IPS DF 6.9 (cell line): ENCODE measurements at places on chromosomes 3 and 15.

DNA sequence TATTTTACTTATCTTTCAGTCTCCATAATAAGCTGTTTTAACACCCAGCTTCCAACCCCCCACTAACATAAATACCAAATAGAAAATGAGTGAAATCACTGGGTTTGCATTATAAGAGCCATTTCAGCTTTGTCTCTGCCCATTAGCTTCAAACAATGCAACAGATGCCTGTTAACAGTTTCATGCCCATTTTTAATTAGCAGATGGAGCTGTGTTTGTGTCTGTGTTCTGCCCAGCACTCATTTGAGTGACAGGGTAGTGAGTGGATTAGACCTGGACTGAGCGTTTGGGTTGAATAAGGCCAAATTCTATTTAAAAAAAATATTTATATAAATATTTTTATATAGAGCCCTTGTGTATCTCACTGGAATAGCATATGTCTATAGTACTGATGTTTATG, 7.4 kb downstream of the RAB8B start:
- no peak overlapping the region for H3K4me3 ChIP-seq
- H3K4me1 ChIP-seq, result no peaks in the 10 kb centered on the region
- no peak overlapping the region for H3K27ac ChIP-seq
- DNase-seq, result no peak

- DNase-seq, result no peak
- H3K36me3 ChIP-seq, result no peaks in the 10 kb centered on the region
- no peak overlapping the region for H3K27ac ChIP-seq
- no peak overlapping the region for H3K4me3 ChIP-seq
- no peaks in the 10 kb centered on the region for H3K27me3 ChIP-seq
Measured at GRCh38 chr3:7764115-7764514, 737.5 kb upstream of the LMCD1 start.

DNA sequence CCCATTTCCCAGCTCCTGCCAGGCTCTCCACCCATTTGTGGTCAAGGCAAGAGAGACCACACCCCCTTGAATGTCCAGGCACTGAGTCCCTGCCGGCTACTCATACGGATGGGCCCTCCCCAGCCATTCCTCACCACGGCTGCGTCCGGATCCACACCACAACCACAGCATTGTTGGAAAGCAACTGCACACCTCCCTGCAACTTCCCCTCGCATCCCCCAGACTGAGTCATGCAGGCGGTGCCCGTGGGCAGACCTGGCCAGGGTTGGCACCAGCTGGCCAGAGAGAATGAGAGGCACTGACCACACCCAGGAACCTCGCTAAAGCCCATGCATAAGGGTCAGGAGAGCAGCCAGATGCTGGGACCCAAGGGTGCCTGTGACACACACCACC, 30.5 kb downstream of the LOXL1 start:
- no peak overlapping the region for H3K27ac ChIP-seq
- H3K36me3 ChIP-seq, result no peaks in the 10 kb centered on the region
- DNase-seq, result no peak
- H3K4me1 ChIP-seq, result no peaks in the 10 kb centered on the region
- no peaks in the 10 kb centered on the region for H3K27me3 ChIP-seq
- no peak overlapping the region for H3K4me3 ChIP-seq

GRCh38 chr15:77825252-77825542, 192.5 kb upstream of the LINGO1 start:
- no peaks in the 10 kb centered on the region for H3K36me3 ChIP-seq
- no peak for DNase-seq
- H3K27me3 ChIP-seq, result peaks cover 9% of the 10 kb centered on the region
- H3K4me1 ChIP-seq, result peaks cover 4% of the 10 kb centered on the region; the same call in 1 of the 2 replicates
- no peak overlapping the region for H3K4me3 ChIP-seq
- no peak overlapping the region for H3K27ac ChIP-seq

DNA sequence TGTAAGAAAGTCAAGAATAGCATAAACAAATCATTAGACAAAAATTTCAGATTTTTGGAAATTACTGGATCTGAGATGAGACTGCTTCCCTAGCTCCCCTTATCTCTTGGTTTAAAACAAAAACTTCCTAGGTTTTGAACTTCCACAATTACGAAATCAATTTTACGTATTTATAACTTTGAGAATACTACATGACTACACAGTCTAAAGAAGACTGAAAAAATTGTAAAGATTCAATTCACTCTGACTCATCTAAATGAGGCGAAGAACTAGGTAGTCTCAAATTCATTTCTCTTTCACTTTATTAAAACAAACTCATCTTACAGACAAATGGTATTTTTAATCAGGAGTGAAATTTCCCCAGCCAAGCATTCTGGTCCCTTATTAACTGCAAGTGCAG, 10.3 kb downstream of the CCDC54 start:
- H3K36me3 ChIP-seq, result no peaks in the 10 kb centered on the region; the same call in 1 of the 2 replicates
- no peak for DNase-seq
- no peak overlapping the region for H3K4me3 ChIP-seq
- H3K27me3 ChIP-seq, result no peaks in the 10 kb centered on the region
- H3K4me1 ChIP-seq, result peaks cover 1% of the 10 kb centered on the region; the same call in 1 of the 2 replicates

- H3K4me3 ChIP-seq, result no peak overlapping the region
- no peak overlapping the region for H3K27ac ChIP-seq
- DNase-seq, result no peak
- no peaks in the 10 kb centered on the region for H3K27me3 ChIP-seq
- H3K36me3 ChIP-seq, result no peaks in the 10 kb centered on the region
Measured at GRCh38 chr15:32834156-32834555, 116.4 kb downstream of the GREM1 start.

- H3K27ac ChIP-seq, result no peak overlapping the region
- no peaks in the 10 kb centered on the region for H3K36me3 ChIP-seq
- H3K27me3 ChIP-seq, result no peaks in the 10 kb centered on the region
- no peak for DNase-seq
- H3K4me1 ChIP-seq, result no peaks in the 10 kb centered on the region
Measured at GRCh38 chr15:88574655-88575054, 28.2 kb upstream of the DET1 start.

DNA sequence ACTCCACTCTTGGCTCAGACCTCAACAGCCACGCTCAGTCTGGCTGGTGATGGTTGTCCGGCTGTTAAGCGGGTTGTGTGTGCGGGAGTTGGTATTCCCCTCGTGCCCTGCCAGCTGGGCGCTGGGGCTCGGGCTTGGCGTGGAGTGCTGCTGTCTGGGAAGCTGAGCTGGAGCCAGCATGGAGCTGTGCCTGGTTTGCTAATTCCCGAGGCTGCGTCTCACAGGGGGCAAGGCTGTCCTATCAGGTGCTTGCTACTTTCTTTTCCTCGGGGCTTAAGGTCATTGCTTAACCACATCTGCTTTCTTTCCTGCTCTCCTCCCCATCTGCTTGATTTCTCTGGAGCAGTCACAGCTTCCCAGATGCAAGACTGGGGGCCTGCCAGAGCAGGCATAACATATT, 29.9 kb downstream of the PDIA5 start:
- no peak overlapping the region for H3K27ac ChIP-seq
- no peak for DNase-seq
- no peaks in the 10 kb centered on the region for H3K27me3 ChIP-seq
- H3K4me3 ChIP-seq, result no peak overlapping the region
- peaks cover 4% of the 10 kb centered on the region; the same call in 1 of the 2 replicates for H3K4me1 ChIP-seq

- DNase-seq, result no peak
- H3K36me3 ChIP-seq, result no peaks in the 10 kb centered on the region
- no peaks in the 10 kb centered on the region for H3K27me3 ChIP-seq
- no peaks in the 10 kb centered on the region for H3K4me1 ChIP-seq
- H3K4me3 ChIP-seq, result no peak overlapping the region
Measured at GRCh38 chr15:91281947-91282346, 181.9 kb downstream of the SV2B start.

- no peak for DNase-seq
- no peaks in the 10 kb centered on the region for H3K36me3 ChIP-seq
- H3K4me1 ChIP-seq, result no peaks in the 10 kb centered on the region
- H3K27ac ChIP-seq, result no peak overlapping the region
- H3K27me3 ChIP-seq, result no peaks in the 10 kb centered on the region
Measured at GRCh38 chr3:29332195-29332637, 51.3 kb downstream of the RBMS3 start.

DNA sequence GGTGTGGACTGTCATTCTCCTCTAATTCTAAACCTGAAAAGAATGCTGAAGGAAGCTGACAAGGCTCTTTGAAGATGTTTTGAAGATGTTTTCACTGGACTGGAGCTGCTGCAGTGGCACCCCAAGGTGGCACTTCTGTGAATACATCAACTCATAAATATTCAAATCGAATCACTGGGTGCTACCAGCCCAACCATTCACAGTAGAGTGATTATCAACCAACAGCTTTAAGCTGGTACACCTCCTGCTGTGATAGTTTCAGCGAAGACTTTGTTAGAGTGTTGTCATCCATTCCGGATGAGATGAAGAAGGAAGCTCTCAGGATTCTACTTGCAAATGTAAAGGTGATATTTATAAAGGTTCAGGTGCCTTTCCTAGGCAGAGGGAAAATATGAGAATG, 106.6 kb downstream of the LSAMP start:
- H3K4me1 ChIP-seq, result peaks cover 2% of the 10 kb centered on the region; the same call in 1 of the 2 replicates
- H3K27ac ChIP-seq, result no peak overlapping the region
- no peak for DNase-seq
- H3K36me3 ChIP-seq, result no peaks in the 10 kb centered on the region

GRCh38 chr15:61050844-61051568, 178.1 kb downstream of the RORA start:
- no peak overlapping the region for H3K4me3 ChIP-seq
- no peak for DNase-seq
- H3K27me3 ChIP-seq, result no peaks in the 10 kb centered on the region
- no peaks in the 10 kb centered on the region for H3K36me3 ChIP-seq
- 0 out of 2 replicates have a peak, but pooled peaks cover 1% of the 10 kb centered on the region for H3K4me1 ChIP-seq

- H3K27ac ChIP-seq, result no peak overlapping the region
- H3K4me1 ChIP-seq, result no peaks in the 10 kb centered on the region
- H3K36me3 ChIP-seq, result no peaks in the 10 kb centered on the region
- H3K4me3 ChIP-seq, result no peak overlapping the region
- H3K27me3 ChIP-seq, result no peaks in the 10 kb centered on the region
Measured at GRCh38 chr3:40237889-40238571, 71.5 kb upstream of the EIF1B start.

DNA sequence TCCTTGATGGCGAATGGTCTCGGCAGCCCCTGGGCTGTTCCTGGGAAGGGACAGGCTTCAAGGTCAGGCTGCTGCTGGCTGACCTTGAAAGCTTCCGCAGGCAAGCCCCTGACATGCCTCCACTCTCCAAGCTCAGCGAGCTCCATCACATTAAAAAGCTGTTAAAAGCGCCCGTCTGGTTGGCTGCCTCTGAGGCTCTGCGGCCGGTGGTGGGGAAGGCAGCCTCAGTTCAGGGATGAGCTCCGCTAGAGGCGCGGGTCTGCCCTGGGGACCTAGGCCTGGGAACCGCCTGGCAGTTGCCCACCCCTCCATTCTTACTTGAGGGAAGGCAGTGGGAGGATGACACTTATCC, 103.8 kb downstream of the LINGO1 start:
- no peaks in the 10 kb centered on the region for H3K27me3 ChIP-seq
- DNase-seq, result no peak
- H3K27ac ChIP-seq, result no peak overlapping the region

GRCh38 chr3:11638495-11639358, 5.0 kb downstream of the VGLL4 start:
- no peak overlapping the region for H3K4me3 ChIP-seq
- DNase-seq, result no peak
- H3K27ac ChIP-seq, result no peak overlapping the region
- no peaks in the 10 kb centered on the region for H3K36me3 ChIP-seq
- H3K27me3 ChIP-seq, result no peaks in the 10 kb centered on the region

DNA sequence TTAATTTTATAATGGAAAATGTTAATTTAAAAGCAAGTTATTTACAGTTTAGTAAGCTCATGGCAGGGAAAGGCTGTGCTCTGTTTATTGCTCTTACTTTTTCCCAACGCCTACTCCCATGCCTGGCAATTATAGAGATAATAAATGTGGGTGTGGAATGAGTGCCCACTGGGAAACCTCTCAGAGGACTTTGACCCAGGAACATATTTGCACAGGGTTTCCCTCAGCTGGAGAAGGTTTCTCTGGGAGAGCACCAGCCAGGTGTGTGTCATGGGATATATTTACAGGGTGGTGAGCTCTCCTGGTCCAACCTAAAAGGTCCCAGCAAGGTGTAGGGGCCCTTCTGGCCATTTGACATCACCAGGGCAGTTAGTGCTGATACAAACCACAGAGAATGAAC, 27.9 kb downstream of the ZNF710 start:
- H3K36me3 ChIP-seq, result no peaks in the 10 kb centered on the region
- H3K27ac ChIP-seq, result no peak overlapping the region
- peaks cover 2% of the 10 kb centered on the region for H3K4me1 ChIP-seq
- no peak for DNase-seq

DNA sequence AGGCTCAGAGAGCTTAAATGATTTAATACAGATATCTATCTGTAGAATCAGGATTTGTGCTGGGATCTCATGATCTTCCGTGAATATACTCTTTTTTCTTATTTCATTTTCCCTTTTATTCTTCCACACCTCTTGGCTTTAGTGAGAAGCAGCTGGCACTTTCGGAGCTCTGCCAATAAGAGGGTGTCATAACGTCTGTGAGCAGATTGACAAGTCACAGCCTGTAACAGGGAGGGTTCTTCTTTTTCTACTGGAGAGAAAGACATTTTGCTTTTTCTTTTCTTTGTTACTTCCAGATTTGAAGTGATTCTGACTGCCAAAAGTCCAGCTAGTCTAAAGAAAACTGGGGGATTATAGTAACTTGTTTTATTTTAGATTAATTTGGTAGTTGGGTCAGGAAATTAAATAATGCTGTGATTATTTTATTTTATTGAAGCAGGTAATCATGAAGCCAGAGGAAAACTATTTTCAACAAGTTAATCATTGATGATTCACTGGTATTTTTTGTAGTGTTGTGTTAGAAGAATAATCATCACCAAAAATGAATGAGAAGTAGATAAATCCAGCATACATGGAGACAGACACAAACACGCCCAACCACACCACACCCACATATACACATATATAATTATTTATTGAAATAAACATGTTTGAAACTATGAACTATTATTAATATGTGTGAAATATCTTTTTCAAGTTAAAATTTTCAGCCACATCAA, 69.8 kb downstream of the TNFAIP8L3 start:
- H3K4me1 ChIP-seq, result no peaks in the 10 kb centered on the region
- H3K27me3 ChIP-seq, result no peaks in the 10 kb centered on the region
- H3K27ac ChIP-seq, result no peak overlapping the region

- no peak for DNase-seq
- H3K27me3 ChIP-seq, result no peaks in the 10 kb centered on the region
- H3K36me3 ChIP-seq, result no peaks in the 10 kb centered on the region
- H3K4me3 ChIP-seq, result no peak overlapping the region
- no peaks in the 10 kb centered on the region for H3K4me1 ChIP-seq
Measured at GRCh38 chr3:135989242-135989641, 23.7 kb downstream of the PPP2R3A start.

DNA sequence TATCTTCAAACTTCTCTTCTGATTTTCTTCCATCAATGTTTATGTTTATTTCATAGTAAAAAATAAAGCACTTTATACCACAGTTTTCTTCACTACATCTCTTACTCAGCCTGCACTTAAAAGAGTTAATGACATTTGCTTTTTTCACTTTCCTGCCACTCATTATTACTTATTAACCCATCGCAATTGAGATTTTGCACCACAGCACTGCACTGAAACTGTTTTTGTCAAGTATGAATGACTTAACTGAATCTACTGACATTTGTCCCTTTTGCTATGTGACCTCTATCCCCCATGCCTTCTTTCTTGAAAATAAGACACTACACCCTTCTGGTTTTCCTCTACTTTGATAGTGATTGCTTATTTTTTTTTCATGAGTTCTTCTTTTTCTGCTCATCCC, 739.7 kb upstream of the DPPA4 start:
- no peak overlapping the region for H3K4me3 ChIP-seq
- no peaks in the 10 kb centered on the region for H3K4me1 ChIP-seq
- DNase-seq, result no peak
- no peaks in the 10 kb centered on the region; the same call in 1 of the 2 replicates for H3K36me3 ChIP-seq
